ENCODE measurements at places on chromosomes 16 and 17. TPM values are rescaled to one million over a fixed set of nuclear protein-coding genes. Genes with fewer than 3 reads are reported as not detected.

DPEP3 gene
- 0.16 TPM for polyA plus RNA-seq

NLE1 gene
- 10.6 TPM for polyA plus RNA-seq

ASPA gene
- polyA plus RNA-seq = 0.96 TPM

HOXB2 gene
- polyA plus RNA-seq = 7.8 TPM

DDX5 gene
- polyA plus RNA-seq = 486 TPM

SLFN14 gene
- polyA plus RNA-seq = not detected

DNASE1L2 gene
- 0.69 TPM for polyA plus RNA-seq

C16orf92 gene
- not detected for polyA plus RNA-seq

TNFRSF13B gene
- 0.08 TPM for polyA plus RNA-seq

CES3 gene
- 0.96 TPM for polyA plus RNA-seq

NPIPB9 gene
- polyA plus RNA-seq = 0.35 TPM

CFAP97D1 gene
- 0.01 TPM for polyA plus RNA-seq

CSH2 gene
- not detected for polyA plus RNA-seq

SUZ12 gene
- polyA plus RNA-seq = 11.6 TPM

RNF112 gene
- polyA plus RNA-seq = 3.6 TPM

CCL4 gene
- 8.3 TPM for polyA plus RNA-seq

RNF43 gene
- polyA plus RNA-seq = 3.7 TPM

PFN1 gene
- polyA plus RNA-seq = 671 TPM

FA2H gene
- 2.1 TPM for polyA plus RNA-seq

GALNS gene
- 21.4 TPM for polyA plus RNA-seq

NLRC3 gene
- polyA plus RNA-seq = 1.1 TPM

KRT40 gene
- 0.09 TPM for polyA plus RNA-seq

TNP2 gene
- polyA plus RNA-seq = not detected

CD300LG gene
- polyA plus RNA-seq = 1.4 TPM

CD300E gene
- polyA plus RNA-seq = 81.6 TPM

NDEL1 gene
- 25.2 TPM for polyA plus RNA-seq

MYH1 gene
- polyA plus RNA-seq = 0.02 TPM
